Neural crest cell (in vitro differentiated cells): ENCODE measurements at places on chromosomes 1 and 21.

DNA sequence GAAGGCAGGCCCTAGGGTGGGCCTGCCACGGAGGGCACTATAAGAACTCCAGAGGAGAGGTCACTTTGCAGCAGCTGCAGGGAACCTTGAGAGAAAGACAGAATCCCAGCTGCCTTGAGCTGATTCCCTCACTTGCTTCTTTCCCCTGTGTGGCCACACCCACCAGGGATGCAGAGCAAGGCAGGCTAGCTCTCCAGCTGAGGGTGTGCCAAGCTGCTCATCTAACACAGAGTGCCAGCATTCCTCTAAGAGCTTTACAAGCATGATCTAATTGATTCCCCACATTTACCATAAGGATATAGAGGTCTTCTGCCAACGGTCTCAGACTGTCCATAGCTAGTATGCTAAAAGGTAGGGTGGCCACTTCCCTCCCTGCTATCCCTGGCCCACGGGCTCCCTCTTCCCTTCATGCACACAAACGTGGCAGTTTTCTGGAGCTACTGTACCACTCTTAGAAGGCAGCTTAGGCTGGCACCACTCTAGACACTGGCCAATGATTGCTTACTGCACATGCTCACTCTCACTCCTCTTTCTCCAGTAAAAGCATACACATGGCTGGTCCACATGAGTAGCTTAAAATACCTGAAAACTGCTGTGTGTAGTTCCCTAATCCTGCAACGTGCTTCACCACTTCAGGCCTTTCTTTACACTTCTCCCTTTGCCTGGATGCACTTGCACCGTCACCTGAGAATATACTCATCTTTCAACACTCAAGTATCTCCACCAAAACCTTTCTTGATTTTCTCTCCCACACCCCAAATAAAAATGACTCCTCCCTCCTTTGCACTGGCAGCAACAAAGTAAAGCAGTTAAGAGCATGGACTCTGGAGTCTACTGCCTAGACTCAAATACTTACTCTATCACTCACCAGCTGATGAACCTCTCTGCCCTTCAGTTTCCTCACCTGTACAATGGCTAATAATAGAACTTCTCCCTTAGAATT, 57.7 kb downstream of the DMAP1 start:
- no peak for DNase-seq

DNA sequence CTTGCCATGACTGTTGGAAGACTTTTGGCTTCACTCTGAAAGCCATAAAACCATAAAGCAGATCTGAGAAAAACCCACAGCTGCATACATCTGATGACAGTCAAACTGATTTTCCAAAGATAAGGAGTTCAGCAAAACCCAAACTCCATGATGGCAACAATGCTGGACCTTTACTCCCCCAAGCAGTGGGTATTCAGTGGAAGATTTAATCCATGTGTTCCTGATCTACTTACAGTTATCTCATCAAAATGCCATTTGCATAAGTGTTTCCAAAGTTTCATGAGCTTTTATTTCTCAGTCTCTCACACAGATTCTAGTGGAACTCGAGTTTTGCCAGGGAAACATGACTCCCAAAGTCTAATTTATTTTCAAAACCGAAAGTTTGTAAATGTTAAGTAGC, 184.9 kb downstream of the ZC3H11B start:
- no peak for DNase-seq

- DNase-seq, result no peak
Observed at GRCh38 chr1:159184201-159184600, 12.8 kb downstream of the CADM3 start.

DNA sequence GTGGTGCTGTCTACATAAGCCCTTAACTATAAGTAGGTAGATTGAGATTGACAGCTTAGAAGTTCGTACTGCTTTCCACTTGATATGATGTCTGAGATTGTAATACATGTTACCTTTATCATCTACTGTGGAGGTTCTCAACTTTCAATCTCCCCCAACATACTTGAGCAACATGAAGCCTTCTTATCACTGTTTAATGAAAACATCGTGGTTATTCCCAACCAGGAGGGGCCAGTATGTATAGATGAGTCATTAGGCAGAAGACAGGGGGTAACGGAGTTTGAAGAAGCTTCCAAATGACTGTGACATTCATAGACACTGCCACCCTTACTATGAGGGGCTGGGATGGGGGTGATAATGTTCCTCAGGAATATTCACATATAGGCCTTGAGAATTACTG, 36.0 kb downstream of the CENPF start:
- DNase-seq, result no peak

DNA sequence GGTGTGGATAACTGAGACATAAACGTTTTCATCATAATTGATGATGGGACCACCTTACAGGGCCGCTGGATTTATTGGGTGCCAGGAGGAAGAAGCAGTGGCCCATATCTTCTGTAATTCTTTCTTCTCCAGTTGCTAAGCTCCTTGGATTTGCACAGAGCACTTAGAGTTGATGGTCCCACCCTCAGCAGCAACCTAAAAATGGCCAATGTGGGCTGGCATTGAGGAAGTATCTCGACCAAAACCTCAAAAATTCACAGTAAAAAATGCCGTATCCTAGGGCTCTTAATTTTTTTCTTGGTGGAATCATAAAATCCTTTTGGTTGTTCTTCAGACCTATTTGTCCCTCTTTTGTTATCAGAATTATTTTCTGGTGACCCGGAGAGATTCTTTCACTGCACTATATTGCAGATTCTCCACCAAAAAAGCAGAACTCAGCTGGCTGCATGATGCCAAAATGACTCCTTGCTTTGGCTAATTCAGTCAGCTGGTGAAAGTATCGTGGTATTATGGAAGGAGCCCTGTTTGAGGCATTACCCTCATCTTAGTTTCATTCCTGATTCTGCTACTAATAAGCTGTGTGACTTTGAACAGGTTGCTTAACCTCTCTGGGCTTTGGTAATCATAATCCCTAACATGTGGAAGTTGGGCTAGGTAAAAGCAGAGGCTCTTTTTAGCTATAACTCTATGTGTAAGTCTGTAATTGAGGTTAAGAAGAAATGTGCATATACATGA, 27.6 kb downstream of the KIRREL1 start:
- DNase-seq, result no peak

DNA sequence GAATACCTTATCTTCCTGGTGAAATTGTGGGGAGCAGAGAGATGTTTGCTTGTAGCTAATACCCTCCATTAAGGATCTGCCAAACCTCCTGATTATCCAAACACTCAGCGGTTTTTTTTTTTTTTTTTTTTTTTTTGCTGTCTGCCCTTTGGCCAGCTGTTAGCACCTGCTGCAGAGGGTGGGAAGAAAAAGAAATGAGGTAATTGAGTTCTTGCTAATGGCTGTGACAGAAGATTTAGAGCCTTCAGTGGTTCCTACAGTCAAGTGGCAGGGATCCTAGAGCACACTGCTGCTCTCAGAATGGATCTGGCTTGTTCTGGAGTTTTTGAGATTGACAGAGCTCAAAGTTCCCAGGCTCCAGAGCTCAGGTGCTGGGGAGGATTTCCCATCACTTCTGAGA, 342.5 kb downstream of the DISC1 start:
- no peak for DNase-seq

- no peak for DNase-seq
Observed at GRCh38 chr1:233367057-233367803, 39.7 kb downstream of the MAP3K21 start.

DNA sequence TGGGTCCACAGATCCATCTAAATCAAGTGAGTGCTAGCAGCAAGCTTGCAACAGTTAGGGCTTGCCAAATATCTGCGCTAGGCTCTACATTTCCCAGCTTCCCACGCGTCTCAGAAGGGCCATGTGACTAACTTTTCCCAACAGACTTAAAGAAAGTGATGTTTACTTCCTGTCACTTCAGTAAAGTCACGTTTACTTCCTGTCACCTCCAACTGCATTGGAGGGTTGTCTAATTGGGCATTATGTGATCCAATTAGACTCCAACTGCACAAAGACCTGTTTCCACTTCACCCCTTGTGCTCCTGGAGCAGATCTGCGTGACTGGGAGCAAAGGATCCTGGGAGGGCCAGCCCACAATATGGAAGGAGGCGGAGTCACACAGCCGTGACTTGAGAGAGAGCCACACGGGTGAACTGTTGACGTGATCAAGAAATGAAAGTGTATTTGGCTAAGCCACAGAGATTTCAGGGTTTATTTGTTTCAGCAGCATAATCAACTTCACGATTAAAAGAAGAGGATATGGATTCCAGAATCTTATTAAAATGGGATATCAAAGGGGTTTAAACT, 77.7 kb downstream of the CYYR1 start:
- DNase-seq, result no peak

GRCh38 chr21:40681164-40681859, 165.6 kb downstream of the DSCAM start:
- DNase-seq, result no peak

DNA sequence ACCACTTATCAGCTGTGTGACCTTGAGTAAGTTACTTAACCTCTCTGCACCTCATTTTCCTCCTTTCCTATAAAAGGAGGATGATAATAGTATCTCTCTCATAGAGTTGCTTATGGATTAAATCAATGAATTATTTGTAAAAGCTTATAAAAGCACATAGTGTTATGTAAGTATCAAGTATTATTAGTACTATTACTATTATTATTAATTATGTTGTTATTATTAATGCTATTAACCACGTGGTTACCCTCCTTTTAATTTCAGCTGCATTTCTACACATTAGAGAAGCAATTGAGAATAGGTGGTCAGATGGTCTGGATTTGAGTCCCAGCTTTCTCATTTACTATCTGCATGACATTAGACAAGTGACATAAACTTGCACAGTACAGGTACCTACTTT, 58.1 kb upstream of the WNT4 start:
- no peak for DNase-seq

GRCh38 chr1:39679821-39680220, 7.9 kb upstream of the NT5C1A start:
- no peak for DNase-seq

DNA sequence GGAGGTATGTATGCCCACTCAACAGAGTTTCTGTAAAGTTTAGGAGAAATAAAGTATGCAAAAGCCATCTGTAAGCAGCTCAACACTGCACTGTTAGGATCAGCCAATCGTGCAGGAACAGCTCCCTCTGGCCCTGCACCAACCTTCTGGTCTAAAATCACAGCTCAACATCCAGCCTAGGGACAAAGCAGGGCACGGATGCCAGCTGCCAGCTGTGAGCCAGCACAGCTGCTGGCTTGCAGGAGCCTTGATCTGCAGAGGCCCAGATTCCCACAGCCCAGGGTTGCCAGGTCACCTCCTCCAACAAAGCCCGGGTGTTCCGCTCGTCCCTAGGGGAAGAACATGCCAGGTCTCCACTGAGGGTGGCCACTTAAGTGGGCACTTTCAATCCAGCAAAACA, 8.6 kb downstream of the ACOT7 start:
- DNase-seq, result no peak

DNA sequence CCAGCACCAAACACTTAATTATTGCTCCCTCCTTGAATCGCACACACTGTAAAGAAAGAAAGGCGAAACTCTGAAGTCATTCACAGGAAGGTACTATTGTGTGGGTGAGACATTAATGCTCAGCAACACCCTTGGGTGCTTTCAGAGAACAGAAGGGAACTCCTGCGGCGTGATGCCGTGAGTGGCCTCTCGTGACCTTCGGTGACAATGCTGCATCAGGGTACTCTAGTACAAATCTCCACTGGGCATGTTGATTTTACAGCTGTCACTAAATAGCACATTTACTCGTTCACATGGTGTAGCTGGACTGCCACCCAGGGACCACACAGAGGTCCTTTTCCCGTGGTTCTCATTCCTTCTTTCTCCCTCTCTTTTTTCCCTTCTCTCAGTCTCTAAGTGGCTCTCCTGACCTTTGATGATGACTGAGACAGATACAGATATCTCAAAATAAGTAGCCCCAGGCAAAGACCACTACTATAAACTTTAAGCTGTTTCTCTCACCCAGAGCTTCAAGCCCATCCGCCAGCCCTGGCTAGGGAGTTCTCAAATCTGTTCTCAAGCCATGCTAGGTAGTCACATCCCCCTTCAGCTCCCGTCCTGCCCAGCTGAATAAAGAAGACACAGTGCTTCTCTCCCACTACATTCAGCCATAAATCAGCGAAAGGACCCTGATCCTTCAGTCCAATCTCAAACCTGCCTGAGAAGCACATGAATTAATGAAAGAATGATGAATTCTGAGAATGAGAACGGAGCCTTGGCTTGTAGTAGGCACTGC, 223.4 kb upstream of the FMN2 start:
- no peak for DNase-seq

DNA sequence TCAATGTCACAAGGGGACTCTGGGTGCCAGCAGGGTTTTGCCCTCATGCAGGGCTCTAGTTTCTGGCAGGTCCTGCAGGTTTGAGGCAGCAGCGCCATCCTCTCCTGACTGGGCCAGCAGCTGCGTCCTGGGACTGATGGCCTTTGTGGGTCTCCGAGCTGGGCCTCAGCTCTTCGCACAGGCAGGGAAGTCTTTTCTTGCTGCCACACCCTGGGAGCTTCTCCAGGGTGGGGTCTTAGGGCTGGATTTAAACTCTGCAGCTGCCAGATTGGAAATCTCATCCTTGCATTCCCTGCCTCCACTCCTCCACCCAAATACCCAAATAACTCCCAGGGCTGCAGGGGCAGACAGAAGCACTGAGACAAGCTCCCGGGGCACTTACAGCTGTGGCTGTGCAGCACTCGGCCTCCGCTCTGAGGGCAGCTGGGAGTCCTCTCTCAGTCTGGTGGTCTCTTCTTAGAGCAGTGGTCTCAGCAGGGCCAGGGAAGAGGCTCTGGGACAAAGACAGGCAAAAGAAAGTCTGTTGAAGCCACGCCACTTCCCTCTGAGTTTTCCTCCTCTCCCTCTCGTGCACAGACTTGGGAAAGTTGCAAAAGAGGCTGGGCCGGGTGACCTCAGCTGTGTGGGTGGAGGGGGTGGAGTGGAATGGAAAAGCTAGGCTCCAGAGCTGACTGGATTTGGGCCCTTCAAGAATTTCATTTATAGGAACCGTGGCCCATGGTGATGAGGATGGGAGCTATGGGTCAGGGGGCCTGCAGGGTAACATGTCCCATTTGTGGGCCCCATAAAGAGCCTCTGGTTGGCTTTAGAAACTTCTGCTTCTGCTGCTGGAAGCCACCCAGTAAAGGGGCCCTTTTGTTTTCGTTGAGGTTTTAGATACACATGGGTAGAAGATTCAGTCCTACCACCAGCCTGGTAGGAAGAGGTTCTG, at the start of gene RAB7B:
TSS of gene RAB7B (minus strand) at position 525 of the 931 bp plus-strand sequence. CDS start 9,260 bp downstream, outside the sequence.
- no peak for DNase-seq

- DNase-seq, result no peak
Observed at GRCh38 chr1:32755810-32756159, 53.2 kb upstream of the SYNC start.

DNA sequence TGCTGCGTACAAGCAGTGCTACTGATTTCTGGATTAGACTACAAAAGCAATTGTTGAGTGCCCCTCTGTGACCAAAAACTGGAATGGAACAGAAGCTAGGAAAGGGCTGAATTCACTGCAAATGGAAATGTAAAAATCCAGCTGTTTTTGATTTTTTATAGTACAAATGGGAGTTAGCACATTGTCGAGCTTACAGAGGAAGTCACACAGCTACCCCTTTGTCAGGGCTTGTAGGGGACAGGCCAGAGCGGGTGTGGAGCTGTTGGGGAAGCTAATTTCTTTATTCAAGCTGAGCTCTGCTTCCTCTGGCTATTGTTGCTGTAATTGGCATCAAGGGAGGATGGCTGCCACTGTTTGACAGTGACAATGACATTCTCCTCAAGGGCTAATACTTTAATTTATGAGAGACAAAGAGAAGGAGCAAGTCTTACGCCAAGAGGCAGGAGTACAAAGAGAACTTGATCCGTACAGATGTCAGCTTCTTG, 96.1 kb downstream of the SLC35F3 start:
- DNase-seq, result no peak
